ENCODE measurements at places on chromosomes 6 and 20. TPM values are rescaled to one million over a fixed set of nuclear protein-coding genes. Genes with fewer than 3 reads are reported as not detected.

EMILIN3 gene
- total RNA-seq = 0.69 TPM

PTGIS gene
- total RNA-seq = 40.6 TPM

DNA sequence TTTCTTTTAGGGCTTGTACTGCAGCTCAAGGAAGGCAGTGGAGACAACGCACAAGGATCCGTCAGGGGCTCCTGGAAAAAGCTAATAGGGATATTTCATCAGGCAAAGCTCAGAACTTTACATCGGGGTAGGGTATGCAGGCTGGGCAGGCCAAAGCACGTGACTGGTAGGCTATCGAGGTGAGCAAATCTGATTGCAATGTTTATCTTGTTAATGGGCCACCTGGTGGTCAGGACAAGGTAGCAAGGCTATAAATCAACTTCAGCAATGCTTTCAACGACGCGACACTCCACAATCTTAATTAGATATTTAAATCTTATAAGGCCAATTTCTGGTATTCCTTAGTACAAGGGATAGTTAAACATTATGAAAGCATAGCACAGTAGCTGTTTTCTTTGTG lies 1302.8 kb upstream of the EYS start:
- H3K4me3 ChIP-seq = no peak overlapping the region
- H3K36me3 ChIP-seq = no peaks in the 10 kb centered on the region
- H3K27me3 ChIP-seq = no peaks in the 10 kb centered on the region

- H3K4me1 ChIP-seq = no peaks in the 10 kb centered on the region
- H3K36me3 ChIP-seq = peaks cover 1% of the 10 kb centered on the region
- DNase-seq = no peak
- H3K27me3 ChIP-seq = no peaks in the 10 kb centered on the region
- no peak overlapping the region for H3K27ac ChIP-seq
These were observed 39.5 kb downstream of the CITED2 start for GRCh38 chr6:139334806-139335446.

Data from activated T-helper 1 cell treated with anti-CD3 and anti-CD28 coated beads, Interleukin-12 subunit alpha, Interleukin-12 subunit beta, Interleukin-2, Interleukin-4 antibody, amounts not matched to agents 30 ng/mL and 10 ng/mL and 1 ng/mL, durations not matched to agents 14 hours and 24 hours and 36 hours (primary cell).